ENCODE measurements at places on chromosomes 7 and 10. TPM values are rescaled to one million over a fixed set of nuclear protein-coding genes. Genes with fewer than 3 reads are reported as not detected.

The LOXL4 gene
- 3.7 TPM for total RNA-seq

The ACBD7 gene
- 9.7 TPM for total RNA-seq

The TACR2 gene
- 0.57 TPM for total RNA-seq

The DGKI gene
- total RNA-seq, result 0.84 TPM

The WDR37 gene
- total RNA-seq, result 22.9 TPM

The CNNM2 gene
- total RNA-seq, result 14.1 TPM

The PON3 gene
- 15.0 TPM for total RNA-seq

The SMKR1 gene
- not detected for total RNA-seq

The LLCFC1 gene
- not detected for total RNA-seq

The GSDME gene
- 35.2 TPM for total RNA-seq

The UFSP1 gene
- 5.3 TPM for total RNA-seq

The NEUROD6 gene
- total RNA-seq, result not detected

The SLC25A40 gene
- total RNA-seq, result 21.1 TPM

The KCNH2 gene
- 0.66 TPM for total RNA-seq

The VWDE gene
- total RNA-seq, result 0.70 TPM

The C10orf105 gene
- not detected for total RNA-seq

The OR13A1 gene
- total RNA-seq, result not detected

The OGDHL gene
- 21.4 TPM for total RNA-seq

The OPN1SW gene
- total RNA-seq, result not detected

The SEMA3C gene
- 25.8 TPM for total RNA-seq

The IQCE gene
- 13.4 TPM for total RNA-seq

The LRIT1 gene
- not detected for total RNA-seq

The RELN gene
- 4.3 TPM for total RNA-seq

The CDNF gene
- 3.4 TPM for total RNA-seq

The BTBD16 gene
- not detected for total RNA-seq

The AS3MT gene
- 6.4 TPM for total RNA-seq

The FAS gene
- not detected for total RNA-seq

The LRRC17 gene
- total RNA-seq, result 0.39 TPM

The FAM20C gene
- 34.0 TPM for total RNA-seq

The PHYHIPL gene
- total RNA-seq, result 48.1 TPM

The AKR1C1 gene
- 28.4 TPM for total RNA-seq

The BMI1 gene
- total RNA-seq, result 121 TPM

The FAM241B gene
- 24.9 TPM for total RNA-seq

The INMT gene
- total RNA-seq, result 3.3 TPM

The NUTM2E gene
- 0.14 TPM for total RNA-seq

The POR gene
- 162 TPM for total RNA-seq

The EN2 gene
- total RNA-seq, result 1.1 TPM

The CPN1 gene
- 24.9 TPM for total RNA-seq

The NME8 gene
- not detected for total RNA-seq

The GPR15LG gene
- total RNA-seq, result not detected

The FBXO24 gene
- total RNA-seq, result 1.5 TPM

The SPDYE1 gene
- total RNA-seq, result not detected

The PHKG1 gene
- 1.1 TPM for total RNA-seq

The LIPM gene
- total RNA-seq, result not detected

The ASZ1 gene
- not detected for total RNA-seq

The C10orf62 gene
- not detected for total RNA-seq

The CCDC3 gene
- 1.9 TPM for total RNA-seq

The SSC4D gene
- total RNA-seq, result 1.6 TPM

The HGF gene
- not detected for total RNA-seq

The RNF32 gene
- 26.0 TPM for total RNA-seq

The LDB3 gene
- 0.09 TPM for total RNA-seq

The ERVW-1 gene
- 0.51 TPM for total RNA-seq

The MSS51 gene
- 2.0 TPM for total RNA-seq

Data from Caco-2 (cell line).